ACHN (cell line): ENCODE measurements at places on chromosomes 12 and 14.
A peak's percentile ranks its signal among the peaks of the same experiment; 100 is the strongest.

DNA sequence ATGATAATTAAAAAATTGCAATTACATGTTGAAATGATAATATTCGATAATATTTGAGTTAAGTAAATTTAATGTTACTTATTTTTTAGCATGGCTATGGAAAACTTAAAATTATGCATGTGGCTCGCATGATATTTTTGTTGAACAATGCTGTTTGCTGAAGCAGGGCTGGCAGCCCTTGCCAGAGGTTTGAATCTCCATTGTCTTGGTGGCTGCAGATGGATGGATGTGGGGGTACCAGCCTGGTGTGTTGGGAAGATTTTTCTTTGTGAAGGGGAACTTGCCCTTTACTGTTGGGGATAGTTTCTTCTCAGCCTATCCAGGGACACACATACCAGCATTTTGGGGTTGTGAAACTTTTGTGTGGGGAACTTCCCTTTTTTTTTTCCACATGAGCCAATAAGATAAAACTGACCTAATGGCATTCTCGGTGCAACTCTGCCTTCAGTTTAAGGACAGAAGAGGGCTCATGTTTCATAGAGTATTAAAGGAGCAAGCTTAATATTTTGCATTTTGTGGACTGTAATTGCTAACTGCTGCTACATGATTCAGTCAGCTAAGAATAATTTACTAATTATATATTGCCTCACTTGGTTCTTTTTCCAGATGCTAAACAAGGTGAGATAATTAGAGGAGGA lies 8.8 kb downstream of the RASSF3 start:
- DNase-seq: no peak

GRCh38 chr12:55707841-55708694 lies at the start of gene ITGA7:
Gene ITGA7, minus strand, starts transcription at chr12:55707904. Its CDS starts 222 bp downstream, at chr12:55707682.
- peak; percentile 83 for DNase-seq

DNA sequence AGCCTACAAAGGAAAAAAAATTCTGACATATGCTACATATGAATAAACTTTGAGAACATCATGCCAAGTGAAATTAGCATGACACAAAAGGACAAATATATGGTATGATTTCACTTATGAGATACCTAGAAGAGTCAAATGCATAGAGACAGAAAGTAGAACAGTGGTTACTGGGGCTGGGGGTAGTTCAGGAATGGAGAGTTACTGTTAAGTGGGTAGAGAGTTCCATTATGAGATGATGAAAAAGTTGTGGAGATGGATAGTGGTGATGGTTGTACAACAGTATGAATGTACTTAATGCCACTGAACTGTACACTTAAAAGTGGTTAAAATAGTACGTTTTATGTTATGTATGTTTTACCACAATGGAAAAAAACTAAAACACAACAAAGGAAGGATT lies 92.3 kb downstream of the SCAF11 start:
- DNase-seq: no peak

GRCh38 chr12:81617915-81618314 lies 141.2 kb downstream of the PPFIA2 start:
- DNase-seq: no peak

DNA sequence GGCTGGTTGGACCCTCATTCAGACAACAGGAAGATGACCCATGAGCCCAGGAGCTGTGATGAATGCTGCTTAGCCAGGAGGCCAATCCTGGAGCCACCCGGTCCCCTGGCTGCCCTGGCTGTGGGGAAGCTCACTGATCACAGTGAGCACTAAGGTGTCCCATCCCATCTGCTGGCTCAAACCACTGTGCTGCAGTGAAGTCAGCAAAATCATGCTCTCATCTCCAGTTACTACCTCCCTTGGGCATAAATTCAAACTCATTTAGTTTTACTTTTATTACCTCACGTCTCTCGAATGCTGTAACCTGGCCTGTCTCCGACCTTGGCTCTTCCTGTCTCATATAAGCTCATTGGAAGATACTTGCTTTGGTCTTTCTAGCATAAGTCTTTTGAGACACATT lies 112.4 kb downstream of the APAF1 start:
- no peak for DNase-seq

- DNase-seq: peak; percentile 9
Measured at GRCh38 chr14:36057452-36058116, 118.9 kb downstream of the PTCSC3 start.
